ENCODE measurements at places on chromosomes 5 and 9.

DNA sequence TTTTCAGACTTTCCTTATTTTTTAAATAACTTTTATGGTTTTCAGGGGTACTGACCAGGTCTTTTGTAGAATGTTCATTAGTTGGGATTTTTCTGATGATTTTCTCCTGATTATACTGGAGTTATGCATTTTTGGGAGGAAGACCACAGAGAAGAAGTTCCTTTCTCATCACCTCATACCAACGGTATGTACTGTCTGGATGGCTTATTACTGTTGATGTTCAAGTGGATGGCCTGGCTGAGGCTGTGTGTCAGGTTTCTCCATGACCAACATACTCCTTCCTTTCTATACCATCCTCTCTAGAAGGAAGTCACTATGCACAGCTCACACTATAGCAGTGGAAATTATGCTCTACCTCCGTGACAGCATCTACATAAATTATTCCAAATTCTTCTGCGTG is 71.1 kb upstream of the NR3C1 start:
- no peak for DNase-seq

DNA sequence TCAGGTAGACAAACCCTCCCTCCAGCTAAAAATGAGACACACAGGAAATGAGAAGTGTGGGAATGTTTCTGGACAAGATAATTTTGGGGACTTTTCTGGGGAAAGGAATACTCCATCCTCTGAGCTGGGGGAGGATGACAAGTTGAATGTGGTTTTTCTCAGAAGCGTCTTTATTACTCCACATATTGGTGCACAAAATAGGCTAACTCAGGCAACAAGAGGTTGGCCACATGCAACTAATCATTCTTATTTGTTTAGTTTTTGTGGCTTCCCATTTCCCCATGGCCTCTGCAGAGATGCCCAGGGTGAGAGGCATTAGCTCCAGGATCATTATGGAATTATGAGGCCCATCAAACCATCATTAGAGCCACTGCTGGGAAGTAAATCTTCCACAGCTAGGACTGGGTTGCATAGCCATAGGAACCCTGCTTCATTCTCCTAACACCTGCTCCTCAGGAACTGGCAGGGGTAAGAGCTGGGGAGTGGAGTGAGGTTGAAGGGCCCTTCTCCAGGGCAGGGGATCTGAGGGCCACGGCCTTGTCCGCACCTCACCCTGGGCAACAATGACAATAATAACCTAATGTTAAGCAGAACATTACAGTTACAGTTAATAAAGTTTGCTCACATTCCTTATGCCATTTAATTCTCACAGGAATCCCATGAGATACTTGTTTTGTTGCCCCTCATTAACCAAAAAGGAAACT is 9.3 kb upstream of the SIL1 start:
- DNase-seq = no peak

- DNase-seq = no peak
Observed at GRCh38 chr9:131833906-131834305, 94.0 kb upstream of the RAPGEF1 start.

- no peak for DNase-seq
Observed at GRCh38 chr9:84296146-84296843, 44.3 kb downstream of the SLC28A3 start.

DNA sequence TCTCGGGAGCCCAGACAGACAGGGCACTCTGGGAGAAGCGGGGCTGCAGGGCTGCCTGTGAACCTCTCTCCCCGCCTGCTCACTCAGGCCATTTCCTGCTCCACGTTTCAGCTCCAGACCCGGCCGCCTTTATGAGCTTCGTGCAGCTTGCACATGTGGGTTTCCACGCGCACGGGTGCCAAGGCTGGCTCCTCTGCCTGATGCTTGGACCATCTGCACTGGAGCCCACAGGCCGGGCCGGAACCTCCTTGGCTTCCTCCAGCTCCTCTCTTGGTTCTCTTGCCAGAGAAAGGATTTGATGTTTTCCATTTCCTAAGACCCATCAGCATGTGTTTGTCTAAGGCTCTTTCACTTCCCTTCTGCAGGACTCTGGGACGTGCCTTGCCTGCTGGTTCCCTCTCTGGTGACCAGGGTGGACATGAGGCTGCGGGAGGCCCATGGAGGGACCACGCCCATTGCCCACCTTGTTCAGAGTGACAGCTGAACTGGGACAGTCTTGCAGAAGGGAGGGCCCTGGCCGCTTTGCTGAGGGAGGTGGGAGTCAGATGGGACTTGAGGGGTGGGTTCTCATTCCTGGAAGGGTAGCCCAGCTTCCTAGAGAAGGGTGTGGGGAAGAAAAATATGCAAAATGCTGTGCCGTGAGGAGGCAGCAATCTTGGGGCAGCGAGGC is 23.3 kb upstream of the COL5A1 start:
- DNase-seq = no peak

- DNase-seq = no peak
Observed at GRCh38 chr9:91191411-91192380, 170.0 kb downstream of the AUH start.

Measured in activated CD4-positive, CD25-positive, alpha-beta regulatory T cell (primary cell).